ENCODE measurements at places on chromosomes 12 and 14. TPM values are rescaled to one million over a fixed set of nuclear protein-coding genes. Genes with fewer than 3 reads are reported as not detected.

DNA sequence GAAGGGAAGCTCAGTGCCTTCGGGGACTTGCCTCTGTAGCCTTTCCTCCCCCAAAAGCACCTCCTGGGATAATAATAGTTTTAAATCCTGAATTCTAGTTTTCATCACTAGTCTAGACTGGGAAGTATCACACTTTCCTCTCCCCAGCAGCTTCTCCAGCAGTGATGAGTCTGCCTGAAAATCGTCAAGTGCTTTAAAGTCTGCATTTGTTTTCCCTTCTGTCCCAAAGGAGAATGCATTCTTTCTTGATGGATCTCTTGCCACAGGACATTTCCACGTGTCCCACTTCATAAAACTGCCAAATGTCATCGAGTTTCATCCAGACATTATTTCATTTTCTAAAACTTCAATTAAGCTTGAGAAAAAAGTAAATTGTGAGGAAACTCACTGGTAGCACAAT lies 15.0 kb downstream of the CSRP2 start:
- no peak for DNase-seq

- DNase-seq, result no peak
Measured at GRCh38 chr12:49689785-49690184, 17.4 kb downstream of the FMNL3 start.

DNA sequence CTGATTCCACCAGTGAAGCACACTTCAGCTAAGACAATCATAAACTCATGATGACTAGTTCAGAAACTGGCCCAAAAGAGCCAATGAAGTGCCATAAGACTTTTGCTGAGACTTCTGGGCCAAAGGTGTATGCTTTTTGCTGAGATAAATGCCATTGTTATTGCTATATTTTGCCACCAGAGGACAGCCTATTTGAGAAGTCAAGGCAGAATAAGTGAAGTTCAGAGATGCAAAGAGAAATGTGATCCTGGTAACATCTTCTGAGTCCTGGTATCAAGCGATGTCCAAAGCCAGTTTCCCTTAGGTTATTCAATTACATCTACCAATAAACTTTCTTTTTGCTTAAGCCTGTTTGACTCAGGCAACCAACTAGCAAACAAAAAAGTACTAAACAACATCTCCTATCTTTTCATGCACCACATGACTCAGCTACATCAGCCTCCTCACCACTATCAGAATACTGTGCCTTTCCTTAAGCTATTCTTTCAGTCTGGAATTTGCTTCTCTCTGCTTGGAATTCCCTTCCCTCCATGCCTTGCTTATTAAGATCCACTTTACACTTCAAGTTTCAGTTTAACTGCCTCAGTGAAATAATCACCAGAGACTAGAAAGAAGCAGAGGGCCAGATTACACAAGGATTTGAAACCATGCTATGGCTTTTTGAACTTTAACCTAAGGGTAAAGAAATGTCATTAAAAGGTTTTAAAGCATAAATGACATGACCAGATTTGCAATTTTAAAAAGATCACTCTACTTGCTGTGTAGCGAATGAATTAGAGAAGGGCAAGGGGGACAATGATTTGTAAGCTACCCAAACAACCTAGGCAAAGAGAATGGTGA lies 14.0 kb downstream of the CRY1 start:
- no peak for DNase-seq

- DNase-seq, result no peak
Measured at GRCh38 chr12:22477894-22478287, 66.5 kb downstream of the C2CD5 start.

- DNase-seq, result no peak
Measured at GRCh38 chr12:97659117-97659880, 196.7 kb downstream of the RMST start.

- DNase-seq, result no peak
Measured at GRCh38 chr12:99804715-99805114, 157.2 kb downstream of the GARIN6 start.

- DNase-seq, result peak; percentile 69
Measured at GRCh38 chr12:77847680-77848431, 17.2 kb downstream of the NAV3 start.

- DNase-seq, result no peak
Measured at GRCh38 chr14:78251308-78251707, 81.1 kb downstream of the NRXN3 start.

Gene PSMD9
- 76.6 TPM for total RNA-seq

Gene TAS2R7
- not detected for total RNA-seq

Gene PPP1R1A
- not detected for total RNA-seq
